Stimulated activated CD8-positive, alpha-beta memory T cell treated with anti-CD3 and anti-CD28 coated beads, Interleukin-4, amount 100 ng/mL, for 4 hours (primary cell): ENCODE measurements at places on chromosomes 7 and 10.

DNA sequence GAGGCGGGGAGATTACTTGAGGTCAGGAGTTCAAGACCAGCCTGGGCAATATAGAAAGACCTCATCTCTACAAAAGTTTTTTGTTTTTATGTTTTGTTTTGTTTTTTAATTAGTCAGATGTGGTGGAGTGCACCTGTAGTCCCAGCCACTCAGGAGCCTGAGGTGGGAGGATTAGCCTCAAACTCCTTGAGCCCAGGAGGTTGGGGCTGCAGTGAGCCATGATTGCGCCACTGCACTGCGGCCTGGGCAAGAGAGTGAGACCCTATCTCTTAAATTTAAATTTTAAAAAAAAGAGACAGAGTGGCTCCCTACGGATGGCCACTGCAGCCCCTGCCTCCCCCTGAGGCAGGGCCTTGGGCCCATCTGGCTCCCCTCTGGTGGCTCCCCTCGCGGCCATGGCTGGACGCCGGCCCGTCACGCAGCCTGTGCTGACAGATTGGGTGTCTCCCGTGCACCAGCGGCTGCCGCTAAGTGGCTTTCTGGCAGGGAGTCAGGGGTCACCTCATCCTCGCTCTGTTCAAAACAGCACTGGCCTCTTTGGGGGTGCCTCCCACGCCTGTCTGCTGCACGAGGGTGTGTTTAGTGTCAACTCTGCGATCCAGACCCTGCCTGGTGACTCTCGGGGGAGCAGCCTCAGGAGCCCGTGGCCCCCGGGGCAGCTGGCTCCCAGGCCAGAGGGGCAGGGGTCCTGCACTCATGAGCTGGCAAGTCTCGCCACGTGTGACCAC, 44.4 kb upstream of the ELN start:
- no peak for DNase-seq

GRCh38 chr10:103894441-103894864, 23.5 kb downstream of the STN1 start:
- no peak for DNase-seq

DNA sequence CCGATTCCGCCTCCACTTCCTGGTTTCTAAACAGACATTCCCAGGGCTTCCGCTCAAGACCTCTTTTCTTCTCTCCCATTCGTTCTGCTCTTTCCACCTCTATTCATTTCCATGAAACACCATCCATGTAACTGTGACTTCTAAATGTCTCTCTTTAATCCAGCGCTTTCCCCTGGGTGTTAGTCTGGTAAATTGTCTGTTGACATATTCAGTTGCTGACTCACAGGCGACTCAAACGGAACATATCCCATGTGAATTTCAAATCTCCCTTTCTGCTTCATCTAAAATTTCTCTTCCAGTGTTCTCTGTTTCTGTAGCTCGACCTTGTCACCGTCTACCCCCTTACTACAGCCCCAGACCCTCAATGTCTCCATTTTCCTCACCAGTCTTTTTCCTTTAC, 119.1 kb downstream of the PFKFB3 start:
- DNase-seq, result no peak

- no peak for DNase-seq
Measured at GRCh38 chr10:89215511-89215910, 8.4 kb upstream of the CH25H start.

DNA sequence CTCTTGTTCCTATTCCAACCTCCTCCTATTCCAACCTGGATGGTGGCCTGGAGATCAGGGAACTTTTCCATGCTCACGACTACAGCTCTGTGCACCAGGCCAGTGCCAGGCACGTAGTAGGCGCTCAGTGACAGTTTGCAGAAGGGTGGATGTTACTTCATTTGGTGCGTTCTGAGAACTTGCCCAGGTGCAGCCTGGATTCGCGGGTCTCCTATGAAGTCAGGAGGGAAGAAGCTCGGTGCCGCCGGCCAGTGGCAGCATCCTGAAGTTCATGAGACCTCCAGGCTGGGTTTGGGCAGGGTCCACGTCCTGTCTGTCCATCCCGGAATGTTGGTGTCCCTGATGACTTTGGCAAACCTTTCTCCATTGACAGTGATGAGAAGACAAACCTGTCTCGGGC, 21.3 kb downstream of the LHPP start:
- no peak for DNase-seq
